NCI-H2081 (cell line): ENCODE measurements at places on chromosomes 11 and 22.

GRCh38 chr22:28766628-28767027 is 5.9 kb upstream of the CCDC117 start:
- no peak for DNase-seq

DNA sequence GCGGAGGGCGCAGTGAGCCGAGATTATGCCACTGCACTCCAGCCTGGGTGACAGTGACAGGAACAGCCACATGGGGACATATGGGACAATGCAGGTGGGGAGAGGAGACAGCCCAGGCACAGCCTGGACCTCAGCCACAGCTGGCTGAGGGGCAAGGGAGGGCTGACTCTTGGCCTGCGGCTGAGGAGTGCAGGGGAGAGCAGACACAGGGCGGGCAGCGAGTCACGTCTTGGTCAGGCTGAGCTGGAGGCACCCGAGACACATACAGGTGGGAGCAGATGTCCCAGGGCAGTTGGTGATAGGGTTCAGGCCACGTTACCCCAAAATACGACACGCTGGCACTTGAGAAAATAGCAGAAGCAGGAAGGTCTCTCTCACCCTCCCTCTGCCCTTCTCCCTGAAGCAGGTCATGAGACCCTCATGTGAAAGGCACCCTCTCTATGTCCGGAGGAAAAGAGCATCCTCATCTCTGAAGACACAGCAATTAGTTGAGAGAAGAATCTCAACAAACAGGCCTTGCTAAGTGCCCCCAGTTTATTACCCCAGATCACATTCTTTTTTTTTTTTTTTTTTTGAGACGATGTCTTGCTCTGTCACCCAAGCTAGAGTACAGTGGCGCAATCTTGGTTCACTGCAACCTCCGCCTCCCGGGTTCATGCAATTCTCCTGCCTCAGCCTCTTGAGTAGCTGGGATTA is 10.5 kb downstream of the KIAA0930 start:
- DNase-seq: no peak

DNA sequence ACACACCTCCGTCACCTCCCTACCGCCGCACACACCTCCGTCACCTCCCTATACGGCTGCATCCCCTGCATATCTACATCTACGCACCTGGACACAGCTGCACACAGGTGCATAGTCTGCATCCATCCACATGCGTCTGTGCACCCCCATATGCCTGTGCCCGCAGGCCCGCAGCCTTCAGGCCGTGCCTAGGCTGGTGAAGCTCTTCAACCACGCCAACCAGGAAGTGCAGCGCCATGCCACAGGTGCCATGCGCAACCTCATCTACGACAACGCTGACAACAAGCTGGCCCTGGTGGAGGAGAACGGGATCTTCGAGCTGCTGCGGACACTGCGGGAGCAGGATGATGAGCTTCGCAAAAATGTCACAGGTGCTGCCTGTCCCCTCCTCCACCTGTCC is 4.8 kb downstream of the PKP3 start:
- DNase-seq: no peak

- DNase-seq: no peak
Observed at GRCh38 chr22:36391638-36392037, 3.9 kb upstream of the MYH9 start.

DNA sequence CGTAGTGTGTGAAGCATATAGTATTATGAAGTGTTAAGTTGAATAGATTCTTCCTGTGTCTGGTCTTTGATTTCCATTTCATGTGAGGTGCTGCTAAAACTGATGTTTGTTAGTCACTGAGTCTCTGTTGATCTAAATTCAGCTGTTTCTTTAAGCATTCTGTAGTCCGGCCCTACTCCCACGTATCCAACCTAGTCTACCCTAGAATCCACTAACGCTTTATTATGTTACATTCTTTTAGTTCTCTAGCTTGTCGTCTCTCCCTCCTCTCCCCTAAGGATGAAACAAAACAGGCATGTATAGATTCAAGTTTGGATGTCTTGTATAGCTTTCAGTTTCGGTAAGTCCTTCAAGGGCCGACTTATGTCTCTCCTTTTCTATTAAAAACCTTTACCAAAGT is 4.1 kb downstream of the WEE1 start:
- DNase-seq: no peak

DNA sequence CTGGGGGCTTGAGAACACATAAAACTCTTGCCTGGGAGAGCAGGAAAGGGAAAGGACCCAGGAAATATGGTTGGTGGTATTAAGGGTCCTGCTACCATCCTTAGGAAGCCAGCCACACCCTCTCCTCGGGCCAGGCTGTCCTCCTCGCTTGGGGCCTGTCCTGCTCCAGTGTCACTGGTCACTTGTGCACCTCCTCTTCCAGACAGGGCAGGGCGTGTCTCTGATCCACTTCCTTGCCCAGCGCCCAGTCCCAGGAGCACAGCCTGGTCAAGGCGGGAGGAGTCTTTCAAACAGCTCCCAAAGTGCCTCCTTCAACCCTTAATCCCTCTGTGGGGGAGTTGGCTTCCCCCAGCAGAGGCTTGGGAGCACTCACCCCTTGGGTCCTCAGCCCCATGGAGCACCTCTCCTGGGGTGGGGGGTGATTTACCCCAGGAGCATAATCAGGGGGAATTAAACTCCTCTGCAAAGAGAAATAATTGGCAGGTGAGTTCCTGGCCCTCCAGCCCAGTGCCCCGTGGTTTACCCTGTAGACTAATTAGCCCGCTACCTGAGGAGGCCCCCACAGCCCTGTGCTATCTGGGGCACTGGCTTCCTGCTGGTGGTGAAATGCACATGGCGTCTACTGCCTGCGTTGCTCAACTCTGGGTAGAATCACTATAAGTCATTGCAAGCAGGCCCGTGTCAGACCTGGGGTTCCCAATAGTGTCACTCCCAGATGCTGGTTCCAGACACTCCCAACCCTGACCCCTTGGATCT is 8.0 kb downstream of the TMPRSS6 start:
- DNase-seq: no peak

DNA sequence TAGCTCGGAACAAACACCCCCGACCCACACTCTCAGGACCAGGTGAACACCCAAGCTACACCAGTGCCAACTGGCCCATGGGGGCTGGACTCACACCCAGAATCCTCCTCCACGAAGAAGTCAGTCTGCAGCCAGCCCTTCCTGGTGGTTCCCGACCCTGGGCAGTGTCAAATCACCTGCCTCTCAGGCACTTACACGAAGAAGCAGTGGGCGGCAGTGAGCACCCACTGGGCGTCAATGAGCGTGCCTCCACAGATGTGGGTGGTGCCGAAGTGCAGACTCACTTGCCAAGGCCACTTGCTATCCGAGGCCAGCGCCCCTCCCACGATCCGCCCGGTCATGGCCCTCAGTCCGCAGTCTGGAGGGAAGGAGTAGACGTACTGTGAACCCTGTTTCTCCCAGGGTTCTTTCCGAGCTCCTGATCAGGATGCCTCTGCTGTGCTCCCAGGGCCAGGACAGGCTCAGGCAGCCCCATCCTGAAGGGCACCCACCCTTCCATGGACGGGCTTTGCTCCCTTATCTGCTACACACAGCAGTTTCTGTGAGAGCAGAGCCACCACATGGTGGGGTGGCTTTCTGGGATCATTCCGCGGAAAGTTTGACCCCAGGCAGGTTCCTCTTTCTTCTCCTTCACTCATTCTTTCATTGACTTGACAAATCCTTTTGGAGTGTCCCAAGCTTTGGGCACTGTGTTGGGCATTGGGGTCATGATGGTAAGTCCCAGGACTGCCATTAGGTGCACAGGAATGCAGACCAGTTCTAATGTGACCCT is 19.4 kb downstream of the TMPRSS13 start:
- DNase-seq: no peak

DNA sequence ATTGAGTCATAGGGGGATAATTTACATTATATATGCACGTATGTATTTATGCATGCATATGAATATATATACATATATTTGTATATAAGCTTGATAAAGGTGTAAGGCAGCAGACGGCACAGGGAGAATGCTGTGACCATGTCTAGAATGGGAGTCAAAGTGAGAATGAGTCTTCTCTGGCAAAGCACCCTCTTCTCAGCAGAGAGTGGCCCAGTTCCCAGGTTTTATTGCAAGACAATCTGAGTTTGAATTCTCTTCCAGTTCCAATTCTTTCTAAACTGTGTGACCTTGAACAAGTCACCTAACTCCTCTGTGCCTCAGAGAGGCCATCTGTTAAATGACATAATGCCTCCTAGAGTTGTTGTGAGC is 13.8 kb downstream of the EHF start:
- DNase-seq: no peak

DNA sequence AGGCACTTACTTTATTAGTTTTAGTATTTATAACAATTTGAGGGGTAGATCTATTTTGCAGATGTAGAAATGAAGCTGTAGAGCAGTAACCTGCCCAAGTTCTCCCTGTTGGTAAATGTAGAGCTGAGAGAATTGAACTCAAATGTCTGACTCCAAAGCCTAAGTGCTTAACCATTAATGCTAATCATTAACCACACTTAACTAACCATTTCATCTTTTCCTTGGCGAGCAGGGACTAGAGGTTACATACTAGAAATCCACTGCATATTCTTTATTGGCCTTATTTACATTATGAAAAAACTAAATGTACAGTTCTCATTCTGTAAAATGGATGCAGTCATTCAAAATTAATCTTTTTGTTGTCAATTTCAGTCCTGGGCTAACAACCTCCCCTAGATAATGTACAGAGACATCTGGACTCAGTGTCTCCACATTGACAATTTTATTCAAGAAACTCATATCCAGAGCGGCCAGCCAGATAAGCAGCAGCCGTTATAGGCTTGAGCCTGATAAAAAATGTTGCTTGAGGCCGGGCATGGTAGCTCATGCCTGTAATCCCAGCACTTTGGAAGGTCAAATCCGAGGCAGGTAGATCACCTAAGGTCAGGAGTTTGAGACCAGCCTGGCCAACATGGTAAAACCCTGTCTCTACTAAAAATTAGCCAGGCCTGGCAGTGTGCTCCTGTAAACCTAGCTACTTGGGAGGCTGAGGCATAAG is 76.7 kb upstream of the PICALM start:
- DNase-seq: no peak

- DNase-seq: no peak
Observed at GRCh38 chr11:132466983-132467382, 1065.3 kb downstream of the OPCML start.

DNA sequence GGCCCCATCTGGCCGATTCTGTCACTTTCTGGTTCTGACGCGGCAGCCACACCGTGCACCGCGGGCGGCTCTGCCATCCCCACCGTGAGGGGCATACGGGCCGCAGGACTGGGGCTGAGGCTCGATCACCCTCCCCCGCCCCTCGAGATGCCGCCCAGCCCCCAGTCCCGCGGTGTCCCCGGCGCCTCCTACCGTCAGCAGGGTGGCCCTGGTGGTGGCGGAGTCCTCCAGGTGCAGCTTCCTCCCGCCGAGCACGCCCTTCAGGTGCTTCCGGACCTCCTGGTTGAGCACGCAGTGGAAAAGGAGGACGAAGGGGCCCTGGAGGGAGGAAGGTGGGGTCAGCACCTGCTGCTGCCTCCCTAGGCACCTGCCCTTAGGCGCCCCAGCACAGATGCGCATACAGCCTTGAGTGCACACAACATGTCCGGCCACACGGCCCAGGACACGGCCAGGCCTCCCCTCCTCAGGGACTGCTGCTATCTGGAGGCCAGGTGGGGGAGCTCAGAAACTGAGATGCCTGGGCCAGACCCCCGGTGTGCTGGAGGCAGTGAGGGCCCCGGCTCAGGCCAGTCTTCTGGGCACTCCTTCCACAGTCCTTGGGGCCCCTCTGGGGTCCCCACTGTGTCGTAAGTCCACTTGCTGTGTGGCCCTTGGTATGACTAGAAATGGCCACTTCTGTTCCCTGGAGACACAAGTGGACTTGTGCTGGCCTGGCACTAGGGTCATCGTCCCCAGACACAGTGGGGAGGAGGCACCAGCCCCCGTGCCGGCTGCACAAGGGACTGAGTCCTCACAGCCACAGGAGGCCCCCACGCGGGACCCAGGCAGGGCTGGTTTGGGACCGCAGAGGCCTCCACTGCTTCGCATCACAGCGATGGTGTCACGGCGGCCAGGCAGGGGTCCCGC is 31.5 kb downstream of the TRMU start:
- no peak for DNase-seq

GRCh38 chr11:72520815-72521214 is 86.5 kb upstream of the CLPB start:
- no peak for DNase-seq

- peak; percentile 56 for DNase-seq
Observed at GRCh38 chr11:82927264-82927880, 25.8 kb downstream of the DDIAS start.

DNA sequence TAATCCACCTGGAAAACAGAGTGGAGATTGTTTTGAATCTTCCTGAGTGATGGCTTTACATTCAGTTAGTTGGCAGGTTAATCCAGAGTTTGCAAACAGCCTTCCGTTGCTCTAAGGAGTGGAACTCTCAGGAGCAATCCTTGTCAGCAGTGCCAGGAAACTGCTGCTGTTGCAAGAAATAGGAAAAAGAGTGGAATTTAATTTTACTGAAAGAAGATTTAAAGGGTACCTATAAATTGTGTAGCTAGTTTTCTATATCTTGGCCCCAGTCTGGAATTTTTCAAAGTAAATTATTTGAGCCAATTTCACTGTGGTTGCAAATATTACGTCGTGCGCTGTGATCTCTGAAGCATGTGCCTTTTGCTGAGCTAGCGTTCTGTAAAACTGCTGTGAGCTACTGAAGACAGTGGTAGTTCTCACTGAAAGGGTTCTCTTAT is 55.5 kb upstream of the SLC5A12 start:
- no peak for DNase-seq

GRCh38 chr22:22230438-22230837 is 14.1 kb upstream of the VPREB1 start:
- no peak for DNase-seq

DNA sequence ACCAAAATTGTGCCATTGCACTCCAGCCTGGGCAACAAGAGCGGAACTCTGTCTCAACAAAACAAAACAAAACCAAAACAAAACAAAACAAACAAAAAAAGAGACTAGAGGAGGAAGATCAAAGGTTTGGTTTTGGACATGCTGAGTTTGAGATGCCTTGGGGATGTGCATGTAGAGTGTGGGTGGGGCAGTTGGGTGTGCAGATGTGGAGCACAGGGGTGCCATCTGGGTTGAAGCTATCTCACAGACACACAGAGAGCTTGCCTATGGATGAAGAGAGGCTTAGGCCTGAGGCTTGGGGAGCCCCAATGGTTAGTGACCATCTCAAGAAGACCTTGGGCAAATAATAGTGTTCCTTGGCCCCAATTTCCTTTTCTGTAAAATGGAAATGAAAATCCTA is 45.8 kb upstream of the EIF3D start:
- no peak for DNase-seq
